Left renal cortex interstitium (tissue), 4 donors: ENCODE measurements at places on chromosomes 6 and 20. TPM values are rescaled to one million over a fixed set of nuclear protein-coding genes. Genes with fewer than 3 reads are reported as not detected.

Gene NT5E
- 3.7 TPM for polyA plus RNA-seq

GRCh38 chr20:33351696-33352095 lies 49.6 kb downstream of the CDK5RAP1 start:
- no peak for DNase-seq

DNA sequence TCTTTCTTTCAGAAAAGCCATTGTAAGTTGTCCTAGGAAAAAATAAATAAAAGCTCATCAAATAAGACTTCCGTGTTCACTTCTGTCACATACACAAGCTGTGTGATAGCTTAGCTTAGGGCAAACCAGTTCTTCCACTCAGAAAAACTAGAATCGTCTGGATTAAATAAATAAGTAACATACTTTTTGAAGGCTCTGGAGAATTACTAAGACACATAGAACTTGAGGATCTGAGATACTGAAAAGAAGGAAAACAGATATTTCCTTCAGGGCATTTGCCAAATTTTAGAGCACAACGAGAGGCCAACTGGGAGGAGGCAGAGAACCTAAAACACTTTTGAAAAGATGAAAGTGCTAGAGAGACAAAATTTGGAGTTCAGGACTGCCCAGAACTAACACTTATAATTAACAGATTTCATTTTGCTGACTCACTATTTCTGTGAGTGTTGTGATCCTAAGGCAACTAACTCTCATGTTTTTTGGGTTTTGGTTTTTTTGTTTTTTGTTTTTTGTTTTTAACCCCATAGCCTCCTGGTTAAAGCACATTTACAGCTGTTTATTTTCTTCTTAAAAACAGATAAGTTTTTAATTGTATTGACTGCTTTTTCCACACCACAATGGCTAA lies 38.7 kb upstream of the THEMIS start:
- no peak for DNase-seq

DNA sequence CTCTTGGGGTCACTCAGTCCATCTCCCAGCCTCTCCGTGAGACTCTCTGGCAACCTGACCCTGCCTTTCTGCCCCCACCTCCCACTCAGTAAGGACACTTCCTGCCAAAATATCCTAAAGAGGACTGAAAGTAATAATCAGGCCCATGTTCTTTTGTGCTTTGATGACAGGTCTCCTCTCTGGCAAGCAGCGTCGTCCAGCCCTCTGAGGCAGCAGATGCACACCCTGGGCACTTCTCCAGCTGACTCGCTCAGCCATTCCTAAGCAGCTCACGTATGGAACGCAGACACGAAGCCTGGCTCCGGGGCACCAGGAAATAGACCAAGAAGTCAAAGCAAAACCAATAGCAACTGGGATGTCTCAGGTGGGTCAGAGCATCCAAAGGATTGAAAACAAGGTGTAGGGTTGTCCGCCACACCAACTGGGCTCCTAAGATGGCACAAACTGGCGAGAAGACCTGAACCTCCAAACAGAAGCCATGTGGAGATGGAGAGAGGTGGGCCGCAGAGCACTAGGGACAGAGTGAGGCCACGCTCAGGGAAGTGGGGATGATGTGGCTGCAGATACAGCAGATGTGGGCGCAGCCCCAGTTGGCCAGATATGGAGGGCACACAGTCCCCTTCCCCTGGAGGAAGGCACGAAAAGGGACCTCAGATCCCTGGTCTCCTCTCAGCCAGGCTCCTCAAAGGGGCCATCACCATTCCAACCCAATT lies 99.3 kb downstream of the PRND start:
- DNase-seq, result no peak

Gene DEFB132
- not detected for polyA plus RNA-seq

DNA sequence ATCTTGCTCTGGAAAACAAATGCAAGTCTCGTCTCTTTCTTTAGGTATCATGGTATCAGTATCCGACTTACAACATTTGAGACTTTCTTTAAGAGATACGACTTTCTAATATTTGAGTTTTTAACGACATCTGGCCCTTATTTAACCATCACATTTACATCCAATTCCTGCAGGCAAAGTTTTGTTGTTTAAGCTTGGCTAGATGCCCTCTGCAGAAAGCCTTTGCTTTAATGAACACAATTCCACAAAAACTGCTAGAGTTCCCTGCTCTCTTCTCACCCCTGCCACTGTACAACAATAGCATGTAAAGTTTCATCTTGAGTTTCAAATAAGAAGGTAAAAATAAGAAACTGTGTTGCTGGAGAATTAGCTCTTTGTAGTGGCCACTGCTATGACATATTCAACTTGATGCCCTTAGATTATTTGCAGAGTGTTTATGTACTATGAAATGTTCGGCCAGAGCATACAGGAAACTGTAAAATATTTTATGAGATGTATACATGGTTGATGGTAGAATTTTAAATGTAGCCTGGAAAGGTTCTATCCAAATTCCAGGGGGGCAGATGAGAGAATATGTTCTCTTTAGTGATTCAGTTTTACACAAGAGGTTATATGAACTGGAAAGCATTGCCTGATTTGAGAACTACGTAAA lies 438.6 kb downstream of the CDC5L start:
- DNase-seq, result no peak

- DNase-seq, result no peak
Measured at GRCh38 chr20:18851629-18852028, 38.0 kb downstream of the SCP2D1 start.

Gene KCNQ2
- polyA plus RNA-seq, result 4.5 TPM

DNA sequence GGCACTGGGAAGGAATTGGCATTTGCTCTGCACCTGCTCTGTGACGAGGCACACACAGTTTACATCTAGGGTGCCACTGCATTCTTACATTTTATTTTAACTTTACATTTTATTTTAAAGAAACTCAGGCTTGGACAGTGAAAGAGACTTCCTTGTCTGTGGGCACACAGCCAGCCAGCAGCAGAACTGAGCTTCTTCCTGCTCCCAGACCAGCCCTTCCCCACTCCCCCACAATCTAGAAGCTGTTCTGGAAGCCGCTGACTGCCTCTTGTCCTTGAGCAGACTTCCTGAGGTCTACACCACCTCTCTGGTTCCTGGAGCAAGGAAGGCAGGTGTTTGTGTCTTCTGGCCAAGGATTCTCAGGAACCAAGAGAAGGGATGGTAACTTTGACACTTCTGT lies 27.9 kb upstream of the CD93 start:
- no peak for DNase-seq

Gene MUC22
- polyA plus RNA-seq, result not detected

DNA sequence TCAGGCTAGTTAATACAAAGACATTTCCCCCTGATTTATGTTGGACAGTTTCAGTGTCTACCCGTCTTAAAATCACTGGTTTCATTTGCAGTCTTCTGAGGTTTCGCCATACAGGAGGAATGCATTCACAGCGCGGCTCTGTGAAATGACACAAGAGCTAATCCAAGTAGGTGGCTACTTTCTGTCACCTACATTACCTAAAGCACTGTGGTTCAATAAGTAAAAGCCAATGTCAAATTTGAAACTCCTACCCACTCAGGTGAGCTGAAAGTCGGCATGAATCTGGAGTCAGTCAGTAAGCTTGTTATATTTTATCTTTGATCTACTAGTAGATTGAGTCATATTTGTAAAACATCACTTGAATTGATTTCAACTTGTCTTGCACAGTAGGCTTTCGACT lies 370.8 kb downstream of the LAMA2 start:
- no peak for DNase-seq

- DNase-seq, result no peak
Measured at GRCh38 chr6:140774080-140774505, 1358.6 kb upstream of the GJE1 start.

DNA sequence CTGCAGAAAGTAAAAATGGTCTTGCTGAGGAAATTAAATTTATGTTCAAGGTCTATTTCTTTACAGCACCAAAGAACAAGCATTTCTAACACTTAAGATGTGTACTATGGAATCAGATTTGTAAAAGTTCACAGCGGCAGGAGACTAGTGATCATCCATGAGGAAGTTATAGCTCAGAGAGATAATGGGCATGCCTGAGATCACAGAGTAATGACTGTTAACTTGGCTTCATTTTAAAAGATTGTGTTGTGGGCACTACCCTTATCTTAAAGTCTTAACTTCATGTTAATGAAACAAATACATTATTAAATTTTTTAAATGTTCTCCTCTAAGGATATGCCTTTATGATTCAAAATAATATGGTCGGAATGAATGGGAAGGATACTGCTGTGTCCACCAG lies 168.6 kb downstream of the GMPR start:
- DNase-seq, result no peak

DNA sequence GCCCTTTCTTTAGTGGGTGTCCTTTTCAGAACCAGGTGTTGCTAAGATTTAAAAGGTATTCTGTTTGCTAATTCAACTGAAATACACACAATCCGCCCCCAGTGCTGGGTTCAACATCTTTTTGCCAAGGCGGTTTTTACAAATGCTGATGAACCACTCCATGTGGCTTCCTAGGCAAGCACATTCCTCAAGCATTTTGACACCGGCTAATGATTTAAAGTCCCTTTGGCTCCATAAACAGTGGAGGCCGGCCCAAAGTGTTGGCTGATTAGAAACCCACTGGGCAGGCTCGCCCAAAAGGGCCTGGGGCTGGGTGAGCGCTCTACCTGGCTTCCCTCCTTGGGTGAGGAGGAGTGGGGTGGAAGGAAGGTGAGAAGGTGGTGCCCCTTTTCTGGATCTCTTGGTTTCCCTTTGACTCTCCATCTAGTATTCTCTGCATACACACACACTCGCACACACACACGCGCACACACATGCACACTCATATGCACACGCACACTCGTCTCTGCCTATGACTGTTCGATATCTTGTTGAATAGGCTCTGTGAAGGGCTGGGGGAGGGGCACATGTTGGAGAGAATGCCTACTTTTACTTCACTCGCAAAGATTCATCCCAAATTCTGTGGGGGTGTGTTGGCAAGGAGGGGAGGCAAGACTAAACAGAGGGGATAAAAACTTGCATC lies 66.7 kb upstream of the ARMC2 start:
- DNase-seq, result no peak

- DNase-seq, result no peak
Measured at GRCh38 chr6:41466437-41466990, 79.7 kb upstream of the FOXP4 start.

DNA sequence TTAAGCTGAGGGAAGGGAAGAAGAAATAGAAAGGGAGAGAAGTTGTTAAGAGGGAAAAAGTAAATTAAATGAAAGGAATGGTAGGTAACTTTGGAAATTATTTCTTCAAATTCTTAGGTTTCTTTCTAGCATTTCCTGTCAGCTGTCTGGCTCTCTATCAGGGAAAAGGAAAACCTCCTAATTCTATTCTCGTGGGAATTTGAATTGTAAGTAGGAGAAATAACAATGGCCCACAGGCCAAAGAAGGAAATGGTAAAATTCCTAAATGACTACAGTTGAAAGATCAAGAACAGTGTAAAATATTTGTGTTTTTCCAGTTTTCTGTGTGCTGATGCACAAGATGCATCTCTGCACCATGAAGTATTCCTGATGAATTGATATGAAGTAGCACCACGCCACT lies 173.0 kb downstream of the IBTK start:
- DNase-seq, result no peak

DNA sequence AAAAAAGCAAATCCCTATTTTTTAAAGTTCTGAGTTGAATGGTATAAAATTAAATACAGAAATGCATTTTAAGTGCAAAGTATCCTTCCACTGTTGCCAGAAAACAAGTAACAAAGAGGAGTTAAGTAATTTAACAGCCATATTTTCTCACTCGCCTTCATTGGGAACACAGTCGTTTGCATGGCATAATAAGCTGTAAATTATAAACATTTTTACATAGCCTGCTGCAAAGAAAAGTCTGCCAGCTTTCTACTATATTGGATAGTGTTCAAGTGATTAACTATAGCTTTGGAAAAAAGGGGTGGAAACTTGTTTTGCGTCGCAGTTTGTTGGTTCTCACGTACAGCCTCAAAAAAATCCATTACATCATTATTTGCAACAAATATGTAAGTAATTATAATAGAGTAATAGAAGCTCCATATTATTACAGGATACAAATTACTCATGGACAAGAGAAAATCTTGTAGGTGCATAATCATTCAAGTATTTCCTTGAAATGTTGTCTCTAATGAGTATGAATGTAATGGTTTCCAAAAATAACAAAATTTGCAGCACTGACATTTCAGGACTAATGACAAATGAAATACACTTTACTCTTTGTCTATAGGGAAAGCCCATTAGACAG lies 139.3 kb downstream of the PDSS2 start:
- DNase-seq, result no peak

DNA sequence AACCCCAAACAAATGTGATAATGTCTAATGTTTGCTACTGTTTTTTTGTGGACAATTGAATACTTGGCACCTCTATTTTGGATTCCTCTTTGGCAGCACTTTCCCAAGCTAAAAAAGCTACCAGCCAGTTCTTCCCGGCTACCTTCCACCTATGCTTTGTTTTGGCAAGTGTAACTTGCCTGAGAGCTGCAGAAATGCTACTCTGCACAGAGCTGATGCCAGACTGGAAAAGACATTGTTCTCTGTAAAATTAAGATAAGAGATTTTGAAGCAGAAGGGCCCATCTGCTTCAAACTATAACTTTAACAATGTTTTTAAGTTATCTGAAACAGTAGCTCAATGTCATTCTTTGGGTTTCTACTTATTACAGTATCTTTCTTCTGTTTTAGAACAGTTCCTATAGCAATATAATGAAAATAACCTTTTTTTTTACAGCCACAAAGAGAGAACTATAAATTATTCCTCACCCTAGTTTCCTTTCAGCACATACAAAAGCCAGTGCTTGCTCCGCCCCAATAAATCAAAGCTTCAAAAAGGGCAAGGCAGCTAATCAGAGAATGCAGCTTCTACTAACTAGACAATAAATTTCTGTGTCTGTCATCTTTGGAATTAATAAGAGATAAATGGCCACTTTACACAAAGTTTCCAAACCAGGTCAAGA lies 183.1 kb downstream of the UBE3D start:
- no peak for DNase-seq

Gene FOXS1
- polyA plus RNA-seq, result 8.7 TPM

GRCh38 chr6:151358475-151358874 lies 32.9 kb downstream of the ZBTB2 start:
- no peak for DNase-seq

GRCh38 chr6:20808924-20809323 lies 274.7 kb downstream of the CDKAL1 start:
- DNase-seq, result no peak

DNA sequence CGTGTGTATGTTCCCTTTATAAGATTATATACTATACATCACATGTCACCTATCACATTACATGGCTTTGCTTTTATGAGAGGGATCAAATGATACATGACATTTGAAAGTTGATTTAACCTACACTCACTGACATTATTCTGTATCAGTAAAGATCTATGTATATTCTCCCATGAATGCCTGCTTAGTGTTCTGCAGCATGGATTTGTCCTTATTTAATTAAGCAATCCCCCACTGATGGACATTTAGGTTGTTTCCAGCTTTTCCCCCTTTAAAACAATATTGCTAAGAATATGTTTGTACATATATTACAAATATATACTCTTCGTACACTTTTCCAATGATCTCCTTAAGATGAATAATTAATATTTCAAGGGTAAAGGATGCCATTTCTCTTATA lies 297.4 kb downstream of the TFAP2C start:
- DNase-seq, result no peak

Gene SLC16A10
- polyA plus RNA-seq, result 21.2 TPM

DNA sequence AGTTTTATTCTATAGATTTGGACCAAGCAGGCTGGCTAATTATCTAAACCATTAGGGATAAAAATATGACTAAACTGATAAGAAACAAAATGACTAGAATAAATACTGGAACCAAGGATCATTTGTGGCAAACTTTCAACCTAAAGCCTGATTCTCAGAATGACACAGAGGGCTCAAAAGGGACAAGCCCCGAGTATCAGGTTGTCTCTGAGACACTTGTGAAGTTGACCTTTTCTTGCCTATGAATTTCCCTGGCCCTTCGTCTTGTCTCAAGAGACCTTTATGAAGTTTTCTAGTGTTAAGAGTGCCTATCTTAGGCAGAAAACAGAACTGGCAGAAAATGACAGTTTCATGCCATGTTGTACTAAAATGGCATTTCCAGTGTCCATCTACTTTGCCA lies 68.3 kb downstream of the IMPG1 start:
- no peak for DNase-seq
